ENCODE measurements at places on chromosomes 3 and 15.

DNA sequence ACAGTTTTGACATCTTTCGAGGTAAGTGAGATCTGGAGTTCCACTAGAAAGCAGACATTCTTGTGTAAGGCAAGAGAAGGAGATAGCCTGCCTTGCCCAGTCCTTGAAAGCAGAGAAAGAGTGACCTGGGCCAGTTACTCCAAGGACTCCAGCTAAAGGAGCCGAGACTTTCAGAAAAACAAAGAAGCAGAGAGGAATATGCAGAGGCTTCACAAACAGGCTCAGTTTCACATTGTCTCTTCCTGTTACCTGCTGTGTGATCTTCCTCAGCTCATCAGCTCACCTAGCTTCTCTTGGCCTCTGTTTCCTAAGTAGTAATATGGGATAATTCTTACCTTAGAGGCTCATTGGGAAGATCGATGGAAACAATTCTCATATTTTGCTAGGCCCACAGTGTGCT is 81.0 kb downstream of the CDC25A start:
- no peak for DNase-seq

GRCh38 chr3:16079519-16079918 is 95.0 kb upstream of the GALNT15 start:
- no peak for DNase-seq

DNA sequence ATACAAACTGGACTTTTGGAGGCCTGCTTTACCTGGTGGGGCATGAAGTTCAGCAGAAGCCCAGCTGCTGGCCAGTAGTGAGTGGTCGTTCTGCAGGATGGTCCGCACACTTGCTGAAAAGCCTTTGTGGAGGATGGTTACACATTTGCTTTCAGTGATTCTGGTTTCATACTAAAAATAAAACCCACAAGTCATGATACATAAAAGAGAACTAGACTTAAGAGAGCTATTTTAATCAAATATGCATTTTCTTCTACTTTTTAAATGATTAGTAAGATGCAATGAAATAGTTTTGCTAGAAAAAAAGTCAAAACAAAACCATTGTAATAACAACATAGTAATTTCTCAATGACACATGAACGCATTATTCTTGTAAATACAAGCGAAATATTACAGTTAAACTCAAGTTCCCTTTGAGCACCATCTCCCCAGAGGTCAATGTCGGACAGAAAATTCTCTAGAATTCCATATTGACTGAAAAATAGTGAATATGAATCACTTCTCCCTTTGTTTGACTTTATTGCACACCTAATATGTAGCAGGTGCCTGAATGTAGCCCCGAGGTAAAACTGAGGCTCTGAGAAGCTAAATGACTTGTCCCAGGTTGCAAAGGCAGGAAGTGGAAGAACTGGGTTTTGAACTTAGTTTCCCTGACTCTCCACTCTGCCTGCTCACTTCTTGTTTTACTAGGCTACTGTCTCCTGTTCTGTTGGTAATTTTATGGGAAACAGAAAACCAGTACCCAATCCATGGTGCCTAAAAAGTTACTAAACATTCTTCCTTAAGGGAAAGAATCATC is 8.3 kb downstream of the IL5RA start:
- DNase-seq, result no peak

DNA sequence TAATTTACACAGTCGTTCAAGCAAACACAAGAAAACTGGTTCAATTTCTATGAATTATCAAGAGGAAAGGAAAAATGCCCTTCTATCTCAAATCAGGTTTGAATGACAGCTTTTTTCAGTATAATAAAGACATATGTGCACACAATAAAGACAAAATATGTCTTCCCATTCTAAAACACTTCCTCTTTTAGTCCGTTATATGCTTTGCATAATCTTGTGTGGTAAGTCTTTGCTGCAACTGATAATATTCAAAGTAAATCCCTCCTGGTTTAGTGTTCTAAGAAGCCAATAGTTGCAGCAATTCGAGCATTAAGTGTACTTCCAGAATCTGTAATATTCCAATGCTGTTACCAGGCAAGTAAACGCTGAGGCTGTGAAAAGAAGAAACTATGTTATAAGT is 43.7 kb upstream of the MAPKBP1 start:
- DNase-seq, result no peak

DNA sequence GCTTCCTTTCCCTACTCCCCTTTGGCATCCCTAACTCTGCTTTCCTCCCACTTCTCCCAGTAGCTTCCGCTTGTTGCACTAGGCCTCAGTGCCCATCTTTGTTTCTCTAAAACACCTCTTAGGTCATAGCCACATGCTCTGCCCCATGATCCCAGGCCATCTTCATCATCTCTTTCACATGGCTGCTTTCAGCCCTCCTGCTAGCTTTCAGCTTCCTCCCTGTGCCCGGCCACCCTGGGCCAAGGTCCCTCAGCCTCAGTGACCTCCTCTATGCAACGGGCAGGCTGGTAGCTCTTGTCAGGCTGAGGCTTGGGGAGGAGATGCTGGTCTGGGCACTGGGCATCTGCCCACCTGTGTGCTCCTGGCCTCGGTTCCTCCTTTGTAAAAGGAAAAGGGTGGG is 2.3 kb downstream of the PLEKHO2 start:
- no peak for DNase-seq

DNA sequence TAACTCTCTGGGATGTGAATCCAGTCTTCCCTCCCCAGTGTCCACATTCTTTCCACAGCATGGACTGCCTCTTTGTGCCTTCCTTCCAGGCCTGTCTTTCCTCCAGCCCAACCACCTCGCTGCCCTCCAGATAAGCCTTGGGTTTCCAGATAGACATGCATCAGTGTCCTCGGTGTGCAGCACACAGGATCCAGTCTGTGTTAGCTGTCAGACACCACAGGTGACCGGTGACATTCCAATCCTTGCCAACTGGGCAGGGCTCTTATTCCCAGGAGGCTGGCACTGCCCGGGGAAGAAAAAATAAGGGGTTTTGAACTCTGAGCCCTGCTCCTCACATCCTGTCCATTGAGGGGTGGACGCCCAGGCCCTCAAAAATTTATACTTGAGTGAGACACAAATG is 6.0 kb upstream of the SLC6A1 start:
- DNase-seq, result no peak

- no peak for DNase-seq
Observed at GRCh38 chr3:46545818-46546630, 20.1 kb downstream of the LRRC2 start.

- DNase-seq, result no peak
Observed at GRCh38 chr3:129937717-129938116, 36.8 kb upstream of the TRH start.

DNA sequence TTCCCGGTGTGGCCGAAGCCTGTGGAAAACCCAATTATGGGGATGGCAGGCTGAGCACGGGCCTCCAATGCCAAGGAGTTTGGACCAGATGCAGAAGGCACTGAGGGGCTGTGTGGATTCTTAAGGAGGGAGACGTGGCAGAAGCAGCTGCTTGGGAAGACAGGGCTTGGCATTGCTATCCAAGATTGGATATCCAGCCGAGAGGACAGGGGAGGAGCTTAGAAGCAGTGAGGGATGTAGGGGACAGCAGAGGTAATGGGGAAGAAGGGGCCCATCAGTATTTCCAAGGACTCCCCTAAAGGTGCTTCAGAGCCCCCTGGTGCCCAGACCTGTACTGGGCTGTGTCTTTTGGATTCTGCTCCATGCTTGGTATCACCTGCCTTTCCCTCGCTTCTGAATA is 112.8 kb upstream of the TLE3 start:
- DNase-seq, result no peak

GRCh38 chr3:25789209-25789595 is 688 bp upstream of the OXSM start:
- no peak for DNase-seq
